GM23338 (cell line): ENCODE measurements at places on chromosomes 11 and 22. TPM values are rescaled to one million over a fixed set of nuclear protein-coding genes. Genes with fewer than 3 reads are reported as not detected.

SLC25A45 gene
- 0.74 and 0.89 TPM in 2 replicates for polyA plus RNA-seq

TRIM6 gene
- polyA plus RNA-seq, result 24.3 and 26.4 TPM in 2 replicates

AIP gene
- polyA plus RNA-seq, result 32.1 and 33.3 TPM in 2 replicates

MRGPRX3 gene
- polyA plus RNA-seq, result not detected in 2 replicates

LAYN gene
- polyA plus RNA-seq, result 6.8 and 7.9 TPM in 2 replicates

LRRC4C gene
- 0.68 and 1.1 TPM in 2 replicates for polyA plus RNA-seq

CTSW gene
- 0.17 TPM in 1 of 2 replicates, not detected in the other for polyA plus RNA-seq

APOBEC3A gene
- 0.21 TPM in 1 of 2 replicates, not detected in the other for polyA plus RNA-seq

OR10W1 gene
- polyA plus RNA-seq, result not detected in 2 replicates

IGSF22 gene
- polyA plus RNA-seq, result 0.37 and 0.85 TPM in 2 replicates

PAX6 gene
- 0.24 and 0.45 TPM in 2 replicates for polyA plus RNA-seq

OR2AT4 gene
- not detected in 2 replicates for polyA plus RNA-seq

OR5M8 gene
- polyA plus RNA-seq, result not detected in 2 replicates

WNT11 gene
- polyA plus RNA-seq, result 0.44 TPM in 1 of 2 replicates, not detected in the other

MCAT gene
- polyA plus RNA-seq, result 9.7 and 10.4 TPM in 2 replicates

MAP6 gene
- polyA plus RNA-seq, result 0.16 and 0.31 TPM in 2 replicates

KCNJ11 gene
- polyA plus RNA-seq, result 0.89 and 2.2 TPM in 2 replicates

CAVIN3 gene
- polyA plus RNA-seq, result 32.9 and 33.2 TPM in 2 replicates

CECR2 gene
- polyA plus RNA-seq, result 18.4 and 24.2 TPM in 2 replicates

OR4C11 gene
- not detected in 2 replicates for polyA plus RNA-seq

PARVG gene
- polyA plus RNA-seq, result 0.31 TPM in 1 of 2 replicates, not detected in the other

BTG4 gene
- 0.21 TPM in 1 of 2 replicates, not detected in the other for polyA plus RNA-seq

SGSM1 gene
- 3.0 and 5.4 TPM in 2 replicates for polyA plus RNA-seq

ADM2 gene
- 3.3 and 3.5 TPM in 2 replicates for polyA plus RNA-seq

CRYBB3 gene
- 0.52 TPM in 1 of 2 replicates, not detected in the other for polyA plus RNA-seq

TRIM5 gene
- polyA plus RNA-seq, result 16.1 and 21.0 TPM in 2 replicates

TRIM51 gene
- polyA plus RNA-seq, result 0.14 and 0.21 TPM in 2 replicates

OR51F1 gene
- not detected in 2 replicates for polyA plus RNA-seq

PI4KA gene
- polyA plus RNA-seq, result 13.0 and 17.1 TPM in 2 replicates

RBM7 gene
- 28.0 and 31.5 TPM in 2 replicates for polyA plus RNA-seq

EXPH5 gene
- polyA plus RNA-seq, result 2.6 and 3.6 TPM in 2 replicates

CRYBB2 gene
- 0.26 TPM in 1 of 2 replicates, not detected in the other for polyA plus RNA-seq

PGA4 gene
- polyA plus RNA-seq, result 0.19 and 0.81 TPM in 2 replicates

MMP7 gene
- polyA plus RNA-seq, result not detected in 2 replicates

DLG2 gene
- polyA plus RNA-seq, result 13.0 and 21.5 TPM in 2 replicates

CARD18 gene
- polyA plus RNA-seq, result not detected in 2 replicates

LSP1 gene
- polyA plus RNA-seq, result 0.84 and 0.96 TPM in 2 replicates

B4GALNT4 gene
- 49.9 and 53.5 TPM in 2 replicates for polyA plus RNA-seq

SAA1 gene
- not detected in 2 replicates for polyA plus RNA-seq

MUC5B gene
- polyA plus RNA-seq, result 0.05 and 0.18 TPM in 2 replicates

MRGPRE gene
- polyA plus RNA-seq, result not detected in 2 replicates

CDC45 gene
- polyA plus RNA-seq, result 30.3 and 30.4 TPM in 2 replicates

FXYD6 gene
- polyA plus RNA-seq, result 21.8 and 26.2 TPM in 2 replicates

OR8A1 gene
- polyA plus RNA-seq, result not detected in 2 replicates
